ENCODE measurements at places on chromosomes 1 and 21.

DNA sequence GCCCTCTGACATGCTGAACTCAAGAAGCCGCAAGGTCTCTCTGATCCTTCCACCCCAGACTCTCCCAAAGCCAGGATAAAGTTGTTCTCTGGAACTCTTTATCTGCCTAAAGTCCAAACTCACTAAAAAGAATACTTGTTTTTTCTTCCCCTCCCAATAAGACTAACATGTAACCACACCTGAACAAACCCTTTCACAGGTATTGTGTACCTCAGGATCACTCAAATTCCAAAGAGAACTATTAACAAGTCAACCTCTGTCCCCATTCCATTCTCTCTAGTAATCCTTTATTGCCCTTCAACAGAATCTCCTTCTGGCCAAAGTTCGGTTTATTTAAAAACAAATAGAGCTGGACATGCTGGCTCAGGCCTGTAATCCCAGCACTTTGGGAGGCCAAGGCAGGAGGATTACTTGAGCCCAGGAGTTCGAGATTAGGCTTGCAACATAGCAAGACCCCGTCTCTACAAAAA, 4.1 kb upstream of the TOE1 start:
- no peak for DNase-seq

DNA sequence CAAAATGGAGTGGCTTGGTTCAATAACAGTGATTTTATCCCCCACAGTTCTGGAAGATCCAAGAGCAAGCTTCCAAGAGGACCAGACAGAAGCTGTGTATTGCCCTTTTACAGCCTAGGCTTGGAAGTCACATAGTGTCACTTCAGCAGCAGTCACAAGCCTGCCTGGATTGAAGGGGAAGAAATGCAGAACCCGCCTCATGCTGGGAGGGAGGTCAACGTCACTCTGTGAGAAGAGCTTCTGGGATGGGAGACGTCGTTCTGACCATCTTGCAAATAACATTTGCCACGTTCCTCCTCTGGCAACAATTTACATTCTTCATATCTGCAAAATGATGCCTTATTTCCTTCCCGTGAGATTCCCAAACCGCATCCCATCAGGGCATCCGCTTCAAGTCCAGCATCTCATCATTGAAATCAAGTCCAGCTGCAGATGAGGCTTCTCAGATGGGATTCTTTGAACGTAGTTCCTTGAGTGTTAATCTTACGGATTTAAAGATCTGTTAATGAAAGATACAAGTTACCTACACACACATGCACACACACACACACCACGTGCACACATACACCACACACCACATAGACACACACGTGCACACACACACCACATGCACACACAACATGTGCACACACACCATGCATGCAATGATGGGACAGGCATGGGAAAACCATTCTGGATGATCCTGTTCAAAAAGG, 23.9 kb upstream of the KIF1B start:
- DNase-seq = no peak

DNA sequence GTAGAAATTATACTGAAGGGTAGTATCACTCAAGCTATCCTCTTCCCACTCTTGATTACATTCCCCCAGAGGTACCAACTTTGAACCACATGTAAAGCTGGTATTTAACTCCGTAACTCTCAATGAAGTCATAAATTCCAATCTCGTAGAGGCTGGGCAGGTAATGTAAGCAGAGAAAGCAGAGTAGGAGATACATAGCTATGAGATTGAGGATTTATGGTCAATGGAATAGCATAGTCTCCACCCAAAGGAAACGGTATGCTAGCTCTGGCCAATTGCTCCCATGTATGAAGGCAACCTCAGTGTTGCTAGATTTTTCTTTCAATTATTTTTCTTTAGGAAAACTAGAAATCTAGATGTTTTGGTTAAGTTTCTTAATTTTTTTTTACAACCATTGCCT, 163.1 kb upstream of the NRIP1 start:
- DNase-seq = no peak

DNA sequence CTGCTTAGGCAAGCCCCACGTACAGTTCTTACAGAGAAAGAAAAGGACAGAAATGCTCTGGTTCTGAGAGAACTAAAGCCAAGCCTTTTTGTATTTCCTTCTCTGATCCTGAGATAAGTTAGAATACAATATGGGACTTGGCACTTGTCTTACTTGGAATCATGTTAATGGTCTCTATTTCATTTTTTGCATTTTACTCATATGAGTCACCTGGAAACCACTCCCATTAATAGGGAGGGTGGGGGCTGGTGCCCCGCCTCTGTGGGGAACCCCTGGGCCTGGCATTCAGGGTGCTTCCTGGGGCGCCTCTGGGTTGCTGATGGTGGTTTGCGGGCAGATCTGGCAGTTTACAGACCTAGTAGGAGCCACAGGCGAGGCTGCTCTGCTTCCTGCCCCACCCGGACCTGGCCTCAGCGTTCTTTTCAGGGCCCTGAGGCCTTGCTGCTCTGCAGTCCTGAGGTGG, 26.7 kb downstream of the TSPAN2 start:
- DNase-seq = peak; percentile 46

DNA sequence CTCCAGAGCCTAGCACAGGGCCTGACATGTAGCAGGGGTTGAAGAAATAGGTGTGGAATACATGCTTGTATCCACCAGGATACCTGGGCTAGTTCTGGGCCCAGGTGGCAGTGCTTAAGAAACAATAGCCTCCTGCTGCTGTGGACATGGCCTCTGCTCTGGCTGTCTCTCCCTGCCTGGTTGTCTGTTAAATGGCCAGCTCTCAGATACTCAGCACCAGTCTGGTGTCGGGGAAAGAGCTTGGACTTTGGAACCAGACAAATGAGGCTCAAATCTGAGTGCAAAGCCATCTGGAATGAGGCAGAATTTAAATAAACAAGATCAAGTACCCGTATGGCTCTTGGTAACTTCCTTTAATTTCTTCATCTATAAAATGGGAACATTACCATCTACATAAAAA, 31.5 kb downstream of the SESN2 start:
- DNase-seq = no peak

DNA sequence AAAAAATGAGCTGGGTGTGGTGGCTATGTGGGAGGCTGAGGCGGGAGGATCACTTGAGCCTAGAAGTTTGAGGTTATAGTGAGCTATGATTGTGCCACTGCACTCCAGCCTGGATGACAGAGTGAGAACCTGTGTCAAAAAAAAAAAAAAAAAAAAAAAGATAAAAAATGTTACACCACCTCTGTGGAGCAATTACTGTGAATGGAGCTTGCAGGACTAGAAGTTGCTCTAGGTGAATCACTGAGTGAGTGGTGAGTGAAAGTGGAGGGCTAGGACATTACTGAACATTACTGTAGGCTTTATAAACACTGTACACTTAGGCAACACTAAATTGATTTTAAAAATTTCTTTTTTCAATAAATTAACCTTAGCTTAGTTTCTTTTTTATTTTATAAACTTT, 21.9 kb downstream of the TLCD4 start:
- no peak for DNase-seq

GRCh38 chr21:44286086-44286715, 525 bp downstream of the AIRE start:
- DNase-seq = no peak

- no peak for DNase-seq
These were observed 104.6 kb downstream of the ZBTB18 start for GRCh38 chr1:244155661-244156060.

DNA sequence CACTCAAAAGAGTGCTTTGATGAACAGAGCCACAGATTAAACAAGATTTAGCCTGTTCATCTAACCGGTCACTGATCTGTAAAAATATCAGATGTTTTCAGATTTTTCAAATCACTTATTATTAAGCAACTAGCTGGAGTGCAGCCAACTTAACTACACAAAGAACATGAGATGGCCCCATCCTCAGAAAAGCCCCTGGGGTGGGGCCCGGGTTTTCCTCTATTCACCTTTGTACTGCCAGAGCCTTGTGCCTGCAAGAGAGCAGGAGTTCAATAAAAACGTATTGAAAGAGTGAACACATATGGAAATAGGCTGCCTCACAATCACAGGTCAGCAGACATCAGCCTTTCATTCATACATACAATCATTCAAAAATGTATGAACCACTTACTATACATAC, 516.1 kb downstream of the OMA1 start:
- DNase-seq = no peak

- DNase-seq = no peak
These were observed 295.9 kb upstream of the ADGRL4 start for GRCh38 chr1:79302380-79302930.

- DNase-seq = no peak
These were observed 6.7 kb downstream of the WNT2B start for GRCh38 chr1:112515311-112516009.

GRCh38 chr1:19239876-19240275, 11.4 kb downstream of the EMC1 start:
- no peak for DNase-seq

- DNase-seq = no peak
These were observed 18.0 kb downstream of the OMA1 start for GRCh38 chr1:58528518-58528917.

- no peak for DNase-seq
These were observed 395.4 kb upstream of the LRRC7 start for GRCh38 chr1:69172003-69173000.

DNA sequence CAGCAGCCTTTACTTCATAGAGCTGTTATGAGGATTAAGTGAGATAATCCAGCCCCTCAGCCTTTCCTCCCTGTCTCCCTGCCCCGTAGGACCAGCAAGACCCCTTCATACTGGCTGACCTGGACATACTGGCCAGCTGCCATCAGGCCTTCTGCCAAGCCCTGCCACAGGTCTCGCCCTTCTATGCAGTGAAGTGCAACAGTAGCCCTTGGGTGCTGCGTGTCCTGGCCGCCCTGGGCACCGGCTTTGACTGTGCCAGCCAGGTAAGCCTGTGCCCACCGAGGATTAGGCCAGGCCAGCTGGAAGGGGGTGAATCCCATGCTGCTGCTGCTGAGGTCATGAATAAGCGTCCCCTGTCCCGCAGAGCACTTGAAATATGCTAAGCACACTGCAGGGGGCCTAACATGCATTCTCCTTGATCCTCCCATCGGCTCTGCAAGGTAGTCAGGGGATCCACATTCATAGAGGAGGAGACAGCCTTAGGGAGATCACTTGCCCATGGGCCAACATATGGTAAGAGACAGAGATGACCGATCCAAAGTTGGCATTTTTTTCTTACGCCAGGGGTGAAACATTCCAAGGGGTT, 73.3 kb upstream of the TINAGL1 start:
- no peak for DNase-seq

- DNase-seq = no peak
These were observed 8.0 kb downstream of the SMCP start for GRCh38 chr1:152886085-152886484.

DNA sequence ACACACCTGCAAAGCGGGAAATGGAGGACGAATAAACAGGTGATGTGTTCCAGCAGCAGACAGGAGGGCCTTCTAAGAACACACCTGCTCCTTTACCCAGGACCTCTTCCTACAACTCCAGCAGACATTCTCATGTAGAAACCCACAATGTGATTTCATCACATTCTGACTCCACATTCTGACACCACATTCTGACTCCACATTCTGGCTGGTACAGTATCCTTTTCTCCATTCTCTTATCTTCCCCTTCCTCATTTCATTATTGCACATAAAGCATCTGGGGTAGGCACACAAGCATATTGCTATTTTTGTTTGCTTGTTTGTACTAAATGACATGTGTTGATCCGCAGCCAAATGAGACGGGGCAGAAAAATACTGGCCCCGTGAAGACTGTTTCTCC, 3.6 kb upstream of the ZNF124 start:
- no peak for DNase-seq

- no peak for DNase-seq
These were observed 103.7 kb downstream of the PRDM16 start for GRCh38 chr1:3172431-3173380.

DNA sequence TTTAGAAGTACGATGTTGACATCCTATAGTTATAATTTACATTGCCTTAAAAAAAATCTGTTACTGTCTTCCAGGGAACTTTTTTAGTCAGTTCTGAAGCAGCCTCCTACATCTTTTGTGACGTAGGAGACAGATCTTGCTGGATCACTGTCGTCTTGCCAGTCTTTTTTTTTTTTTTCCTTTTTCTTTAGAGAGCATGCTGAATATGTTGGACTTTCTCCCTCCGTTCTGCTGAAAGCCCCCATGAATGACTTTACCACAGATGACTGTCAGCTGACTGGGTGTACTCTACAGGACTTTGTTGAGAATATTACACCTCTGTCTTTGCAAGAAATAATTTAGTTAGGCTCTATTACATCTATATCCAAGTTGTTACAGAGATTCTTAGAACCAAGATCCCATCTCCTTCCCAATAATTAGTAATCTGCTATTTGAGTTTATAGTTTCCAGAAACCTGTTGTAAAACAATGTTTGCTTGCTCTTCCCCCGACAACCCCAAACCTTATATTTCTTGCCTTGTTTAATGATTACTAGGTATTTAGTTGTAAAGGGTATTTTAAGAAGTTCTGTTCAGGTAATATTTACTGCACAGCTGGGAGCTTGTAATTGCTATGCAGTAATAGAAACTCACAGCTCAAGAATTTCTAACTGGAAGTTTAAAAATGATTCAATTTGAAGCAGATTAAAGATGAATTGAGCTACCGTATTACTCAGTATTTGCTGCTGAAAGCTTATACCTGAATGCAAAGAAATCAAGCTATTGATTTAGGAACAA, 61.8 kb downstream of the RASAL2 start:
- no peak for DNase-seq

DNA sequence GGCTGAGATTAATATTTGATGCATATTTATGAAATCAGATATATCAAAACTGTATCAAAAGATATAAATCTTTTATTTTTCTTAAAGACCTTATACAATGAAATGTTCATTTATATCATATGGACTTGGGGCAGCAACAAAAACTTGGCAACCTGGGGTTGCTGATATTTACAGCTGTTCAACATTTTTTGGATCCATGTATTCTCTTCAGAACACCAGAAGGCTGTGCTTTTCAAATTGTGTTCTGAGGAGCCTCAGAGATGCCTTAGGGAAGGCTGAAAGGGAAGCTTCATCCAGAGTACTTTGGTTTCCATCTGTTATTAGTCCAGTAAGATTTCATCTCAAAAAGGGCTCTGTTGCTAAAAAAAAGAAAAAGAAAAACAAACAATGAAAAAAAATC, 94.8 kb downstream of the DISC1 start:
- DNase-seq = no peak

GRCh38 chr21:33434770-33435360, 31.7 kb downstream of the IFNGR2 start:
- DNase-seq = no peak

DNA sequence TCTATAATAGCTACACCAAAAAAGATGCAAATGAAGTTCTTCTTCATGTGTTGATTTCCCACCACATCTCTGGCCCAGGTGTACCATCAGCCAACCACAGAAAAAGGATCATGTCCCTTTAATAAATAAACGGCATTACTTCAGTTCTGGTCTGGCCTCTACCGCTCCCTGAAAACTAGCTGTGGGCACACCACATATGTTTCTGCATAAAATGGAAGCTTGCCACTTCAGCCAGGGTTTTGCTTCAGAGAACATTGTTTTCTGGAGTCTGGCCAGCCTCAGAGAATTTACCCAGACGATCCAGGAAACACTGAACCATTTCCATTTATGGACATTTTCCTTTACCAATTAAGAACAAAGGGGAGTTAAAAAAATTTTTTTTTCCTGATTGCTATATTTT, 5.8 kb upstream of the LAMC2 start:
- no peak for DNase-seq

GRCh38 chr1:226061841-226062557, 517 bp upstream of the H3-3A start:
- DNase-seq = peak; percentile 30

Data from KG1 (cell line).